Caki2 (cell line): ENCODE measurements at places on chromosomes 13 and 19.
A peak's percentile ranks its signal among the peaks of the same experiment; 100 is the strongest.

DNA sequence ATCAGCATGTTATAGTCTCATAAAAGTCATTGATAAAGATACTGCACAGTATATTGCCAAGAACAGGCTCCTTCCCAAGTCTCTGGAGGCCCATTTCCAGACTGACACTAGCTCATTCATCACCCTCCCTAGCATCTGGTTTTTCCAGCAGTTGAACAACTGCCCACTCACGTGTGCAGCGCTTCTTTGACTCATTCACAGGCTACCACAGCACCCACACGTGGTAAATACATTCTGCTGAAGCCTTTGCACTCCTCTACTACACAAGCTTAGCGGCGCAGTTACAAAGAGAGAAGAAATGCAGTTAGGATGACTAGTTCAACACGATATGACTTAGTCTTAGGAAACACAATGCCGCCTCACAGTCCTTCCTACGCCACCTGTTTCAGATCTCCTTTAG, 87.7 kb downstream of the DOCK9 start:
- DNase-seq = no peak

- DNase-seq = no peak
These were observed 19.9 kb upstream of the TINCR start for GRCh38 chr19:5587661-5588060.

- no peak for DNase-seq
These were observed 56.5 kb downstream of the DCLK1 start for GRCh38 chr13:36074659-36075058.

- DNase-seq = no peak
These were observed 199.3 kb upstream of the UBL3 start for GRCh38 chr13:30049692-30050091.

DNA sequence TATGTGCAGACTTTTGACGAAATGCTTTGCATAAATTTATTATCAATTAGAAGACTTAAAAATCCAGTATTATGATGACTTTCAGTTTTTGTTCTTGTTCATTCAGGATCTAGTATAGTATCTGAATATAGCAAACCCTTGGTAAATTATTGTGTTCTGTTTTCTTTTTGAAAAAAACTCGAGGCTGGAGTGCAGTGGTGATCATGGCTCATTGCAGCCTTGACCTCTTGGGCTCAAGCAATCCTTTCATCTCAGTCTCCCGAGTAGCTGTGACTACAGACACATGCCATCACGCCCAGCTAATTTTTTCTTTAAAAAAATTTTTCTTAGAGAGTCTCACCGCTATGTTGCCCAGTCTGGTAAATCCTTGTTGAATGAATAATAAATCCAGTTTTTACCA, 4.6 kb downstream of the FARP1 start:
- DNase-seq = peak; percentile 37

GRCh38 chr19:17180997-17181702, 34.0 kb upstream of the USE1 start:
- DNase-seq = no peak

GRCh38 chr13:44905556-44905955, 83.7 kb downstream of the NUFIP1 start:
- DNase-seq = no peak

DNA sequence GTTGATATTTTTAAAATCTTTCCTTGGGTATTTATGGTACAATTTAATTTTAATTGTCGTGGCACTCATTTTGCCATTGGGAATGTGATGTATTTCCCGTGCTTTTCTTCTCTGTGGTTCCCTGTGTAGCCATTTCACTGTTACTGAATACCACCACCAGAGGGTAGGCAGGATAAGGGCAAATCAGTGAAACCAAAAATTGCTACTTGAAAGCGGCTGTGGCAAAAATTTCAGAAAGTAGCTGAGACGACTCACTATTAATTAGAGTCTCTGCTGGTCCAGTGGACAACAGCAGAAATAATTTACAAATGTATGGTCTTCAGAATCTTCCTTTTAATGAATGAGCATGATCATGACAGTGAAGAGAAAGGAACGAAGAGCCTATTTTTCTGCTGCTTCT, 34.4 kb upstream of the MIR17HG start:
- DNase-seq = no peak

GRCh38 chr19:40542202-40542859, 34.3 kb upstream of the SHKBP1 start:
- DNase-seq = no peak

GRCh38 chr13:65966991-65967451, 1263.1 kb downstream of the PCDH9 start:
- peak; percentile 52 for DNase-seq

GRCh38 chr19:57434386-57435061, 601 bp upstream of the ZNF749 start:
- DNase-seq = no peak

GRCh38 chr19:17086120-17086519, 10.5 kb downstream of the MYO9B start:
- DNase-seq = no peak

GRCh38 chr13:48155848-48156247, 60.9 kb upstream of the MED4 start:
- DNase-seq = peak; percentile 61

- peak; percentile 100 for DNase-seq
These were observed 73.4 kb downstream of the RYR1 start for GRCh38 chr19:38506723-38507550.

- DNase-seq = no peak
These were observed 3.5 kb upstream of the C19orf25 start for GRCh38 chr19:1482361-1483130.

DNA sequence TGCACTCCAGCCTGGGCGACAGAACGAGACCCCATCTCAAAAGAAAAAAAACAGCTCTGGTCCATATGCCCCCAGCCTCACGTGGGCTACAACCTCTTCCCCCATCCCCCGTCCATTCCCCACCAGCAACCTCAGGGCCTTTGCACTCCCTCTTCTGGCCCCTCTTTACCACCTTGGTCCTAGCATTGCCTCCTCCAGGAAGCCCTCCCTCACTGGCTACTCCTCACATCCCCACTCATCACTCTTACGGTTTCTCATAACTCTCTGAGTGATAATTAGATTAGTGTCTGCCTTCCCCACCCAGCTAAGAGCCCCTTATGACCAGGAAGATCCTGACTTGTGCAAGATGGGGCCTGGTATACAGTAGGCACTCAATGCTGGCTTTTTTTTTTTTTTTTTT, 30.8 kb downstream of the IL12RB1 start:
- no peak for DNase-seq

GRCh38 chr19:3976495-3977241, 5.8 kb upstream of the DAPK3 start:
- DNase-seq = no peak

DNA sequence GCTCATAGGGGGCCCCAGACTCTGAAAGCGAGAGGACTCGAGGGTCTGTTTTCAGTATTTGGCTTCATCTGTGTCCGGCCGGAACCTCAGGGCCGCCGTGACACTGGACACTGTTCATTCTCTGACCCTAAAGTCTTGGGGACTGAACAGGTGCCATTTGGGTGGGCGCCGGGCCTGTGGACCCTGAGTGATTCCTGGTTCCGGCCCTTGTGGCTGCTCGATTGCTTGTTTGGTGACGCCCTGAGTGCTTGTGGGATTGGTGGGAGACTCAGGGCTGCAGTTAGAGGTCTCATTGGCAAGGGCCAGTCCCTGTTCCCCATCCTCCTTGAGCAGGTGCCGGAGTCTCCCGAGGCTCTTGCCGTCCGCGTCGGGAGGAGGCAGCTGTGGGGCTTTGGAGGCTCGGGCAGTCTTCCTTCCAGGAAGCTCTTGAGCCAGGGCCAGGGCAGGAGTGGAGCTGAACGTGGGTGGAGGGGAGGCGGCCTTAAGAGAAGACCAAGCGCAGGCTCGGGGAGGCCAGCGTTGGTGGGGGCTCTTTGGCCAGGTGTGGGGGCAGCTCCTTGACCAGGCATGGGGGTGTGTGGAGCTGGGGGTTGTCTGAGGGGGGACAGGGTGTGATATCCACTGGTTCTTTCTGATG, 4.7 kb downstream of the PTBP1 start:
- no peak for DNase-seq

DNA sequence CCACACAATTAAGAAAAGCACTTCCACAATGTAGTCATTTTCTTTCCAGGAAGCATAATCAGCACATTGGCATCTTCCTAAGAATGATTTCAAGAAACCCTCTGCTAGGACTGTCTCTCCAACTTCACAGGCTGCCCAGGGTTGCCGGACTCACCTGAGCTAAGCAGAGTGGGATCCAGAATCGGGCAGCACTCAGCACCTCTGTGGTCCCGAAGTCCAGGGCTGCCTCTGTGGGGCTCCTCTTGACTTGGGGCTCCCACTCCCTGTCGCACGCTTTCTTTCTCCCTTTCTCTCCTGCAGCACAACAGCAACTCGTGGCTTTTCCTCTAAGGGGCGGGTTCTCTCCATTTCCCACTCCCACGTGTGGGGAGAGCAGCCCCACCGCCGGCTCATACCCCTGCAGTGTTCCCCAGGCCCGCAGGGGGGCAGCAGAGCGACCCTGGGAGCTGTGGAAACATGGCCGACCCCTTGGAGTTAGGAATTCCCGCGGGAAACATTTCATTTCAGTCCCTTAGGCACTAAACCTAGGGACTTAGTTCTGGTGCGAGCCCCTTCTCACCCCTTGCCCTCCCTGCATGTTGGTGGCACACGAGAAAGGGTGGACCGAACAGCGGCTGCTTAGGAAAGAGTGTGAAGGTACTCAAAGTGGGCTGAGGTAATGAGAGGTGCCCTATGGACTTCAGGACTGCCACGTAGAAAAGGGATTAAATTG, at the start of gene TMEM272:
Gene TMEM272, minus strand, starts transcription at position 316 of the 712 bp plus-strand sequence. CDS start 6,647 bp downstream, outside the sequence.
- peak; percentile 38 for DNase-seq

DNA sequence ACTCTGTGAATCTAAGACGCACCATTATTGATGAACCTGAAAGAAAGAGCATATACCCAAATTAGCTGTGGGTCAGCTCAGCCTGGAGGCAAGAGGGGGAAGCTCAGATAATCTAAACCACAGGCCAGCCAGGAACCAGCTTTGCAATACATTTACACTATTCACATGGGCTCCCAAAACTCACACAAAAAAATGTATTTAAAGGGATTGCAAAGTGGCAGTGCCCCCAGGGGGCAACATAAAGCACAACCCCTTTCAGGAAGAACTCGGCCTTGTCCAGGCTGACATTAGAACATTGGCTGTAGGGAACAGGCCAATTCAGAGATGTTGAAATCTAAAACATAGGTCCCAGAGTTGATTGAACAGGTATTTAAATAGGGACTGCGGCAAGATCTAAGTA, 3.2 kb upstream of the PROZ start:
- no peak for DNase-seq

DNA sequence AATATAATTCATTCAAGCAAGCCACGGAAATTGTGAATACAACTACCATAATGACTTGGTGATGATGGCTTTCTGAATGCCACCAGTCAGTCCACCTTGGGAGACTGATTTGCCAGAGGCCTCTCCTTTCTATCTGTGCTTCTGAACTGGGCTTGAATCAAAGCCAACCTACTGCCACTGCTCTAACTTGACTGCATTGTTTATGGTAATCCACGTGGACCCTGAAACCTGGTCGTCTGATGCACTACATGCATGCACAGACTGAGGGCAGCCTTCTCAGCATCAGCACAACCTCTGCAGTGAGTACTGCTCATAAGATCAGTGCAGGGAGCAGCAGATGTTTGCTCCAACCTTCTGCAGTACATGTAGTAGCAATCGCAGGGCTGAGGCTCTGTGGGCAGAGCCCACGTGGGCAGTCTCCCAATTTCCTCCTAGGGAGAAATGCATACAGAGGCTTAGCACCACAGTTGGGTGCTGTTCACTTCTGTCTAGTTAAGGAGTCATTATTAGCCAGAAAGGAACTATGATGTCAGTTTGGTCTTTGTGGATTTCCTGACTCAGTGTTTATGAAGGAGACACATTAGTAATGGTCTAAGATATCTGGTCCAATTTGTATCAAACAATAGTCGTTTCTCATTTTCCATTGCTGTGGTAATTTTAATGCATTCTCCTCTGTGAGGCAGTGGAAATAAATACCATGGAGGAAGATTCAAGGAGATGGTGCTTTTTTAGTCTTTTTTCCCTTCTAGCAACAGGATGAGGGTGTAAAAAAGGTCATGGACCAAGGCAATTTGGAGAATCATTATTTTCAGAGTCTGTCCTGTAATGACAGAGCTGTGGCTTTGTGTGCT, 82.5 kb downstream of the AKAP11 start:
- DNase-seq = no peak
